ENCODE measurements at places on chromosomes 12 and 14. TPM values are rescaled to one million over a fixed set of nuclear protein-coding genes. Genes with fewer than 3 reads are reported as not detected.

- no peak for DNase-seq
These were observed 16.7 kb downstream of the HRK start for GRCh38 chr12:116864371-116865160.

TMEM52B gene
- 0.62 TPM for total RNA-seq

DNA sequence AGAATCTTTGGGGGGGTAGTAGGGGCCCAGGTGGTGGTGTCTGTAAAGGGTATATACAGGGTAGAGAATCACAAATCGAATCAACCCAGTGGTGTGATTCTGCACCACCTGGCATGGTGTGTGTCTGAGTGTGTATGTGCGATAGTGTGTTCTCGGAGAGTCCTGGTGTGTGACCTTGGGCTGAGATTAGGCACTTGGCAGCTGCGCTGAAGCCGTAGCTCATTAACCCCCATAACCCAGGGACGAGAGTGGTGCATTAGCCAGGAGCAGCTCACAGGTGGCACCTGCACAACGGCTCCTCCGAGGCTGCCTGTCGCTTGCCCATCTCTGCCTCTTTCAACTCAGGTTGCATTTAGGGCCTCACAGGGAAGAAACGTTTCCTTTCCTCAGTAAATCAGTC, 15.6 kb upstream of the TESC start:
- DNase-seq: no peak

GRCh38 chr14:32319368-32320049, 9.6 kb upstream of the AKAP6 start:
- no peak for DNase-seq

GRCh38 chr14:97113339-97113738, 316.2 kb downstream of the VRK1 start:
- DNase-seq: no peak

AHNAK2 gene
- total RNA-seq: 20.6 TPM

DNA sequence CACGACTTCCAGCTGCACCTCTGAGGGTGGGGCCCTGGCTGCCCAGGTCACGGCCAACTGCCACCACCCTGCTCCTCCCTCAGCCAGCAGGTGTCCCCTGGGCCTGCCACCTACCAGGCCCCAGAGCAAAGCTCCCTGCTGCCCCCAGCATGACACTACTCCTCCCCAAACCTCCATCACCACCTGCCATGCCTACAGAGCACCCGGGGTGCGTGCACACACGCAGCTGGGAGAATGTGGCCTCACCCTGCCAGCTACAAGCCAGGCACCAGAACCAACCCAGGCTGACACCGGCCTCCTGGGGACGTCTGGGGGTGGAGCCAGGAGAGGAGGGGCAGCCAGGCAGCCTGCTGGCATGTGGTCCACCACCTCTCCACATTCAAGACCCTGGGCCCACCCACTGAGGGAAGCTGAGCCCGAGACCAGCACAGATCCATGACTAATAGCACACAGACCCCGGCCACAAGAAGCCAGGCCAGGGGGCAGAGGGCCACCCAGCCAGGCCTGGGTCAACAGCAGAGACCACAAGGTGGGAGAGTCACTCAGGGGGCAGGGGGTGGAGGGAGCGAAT, 3.4 kb downstream of the JAG2 start:
- no peak for DNase-seq

DNA sequence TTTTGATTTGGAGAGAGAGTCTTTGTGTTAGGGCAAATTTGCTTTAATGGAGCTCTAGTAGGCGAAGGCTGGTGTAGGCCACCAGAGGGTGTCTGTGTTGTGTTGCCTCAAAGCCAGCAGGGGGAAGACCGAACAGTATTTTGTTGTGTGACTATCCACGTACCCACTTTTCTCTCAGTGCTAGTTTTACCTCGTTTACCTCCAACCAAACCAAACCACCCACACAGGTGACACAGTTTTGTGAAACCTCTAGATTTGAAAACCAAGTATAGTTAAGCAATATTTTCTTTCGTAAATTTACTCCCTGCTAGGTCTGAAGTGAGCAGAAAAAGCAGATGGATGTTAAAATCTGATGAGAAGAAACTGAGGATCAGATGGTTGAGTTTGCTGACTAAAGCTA, 36.3 kb upstream of the NPFF start:
- peak; percentile 9 for DNase-seq

- DNase-seq: no peak
These were observed 248.4 kb upstream of the RTL1 start for GRCh38 chr14:101151927-101152305.

- no peak for DNase-seq
These were observed 64.7 kb upstream of the PTCSC3 start for GRCh38 chr14:36241183-36241582.

DNA sequence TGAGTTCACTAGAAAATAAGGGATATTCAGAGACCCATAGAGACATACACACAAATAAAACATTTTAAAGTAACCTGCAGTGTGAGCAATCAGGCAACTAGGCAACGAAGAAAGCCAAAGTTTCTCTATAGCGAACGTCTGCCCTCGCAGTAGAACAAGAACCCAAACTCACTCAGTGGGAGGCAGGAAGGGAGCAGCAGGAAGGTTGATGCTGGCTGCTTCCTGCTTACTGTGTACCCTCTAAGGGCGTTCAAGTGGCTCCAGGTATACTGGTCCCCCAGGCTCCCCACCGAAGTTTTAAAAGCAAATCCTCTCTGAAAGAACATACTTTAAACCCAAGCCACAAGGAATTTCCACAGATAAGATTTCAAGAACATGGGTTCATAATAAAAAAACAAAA, 249.3 kb downstream of the FOXN3 start:
- DNase-seq: no peak

ACOT4 gene
- 1.7 TPM for total RNA-seq

POTEM gene
- total RNA-seq: not detected

- no peak for DNase-seq
These were observed 9.4 kb upstream of the GPR68 start for GRCh38 chr14:91253795-91254323.

DNA sequence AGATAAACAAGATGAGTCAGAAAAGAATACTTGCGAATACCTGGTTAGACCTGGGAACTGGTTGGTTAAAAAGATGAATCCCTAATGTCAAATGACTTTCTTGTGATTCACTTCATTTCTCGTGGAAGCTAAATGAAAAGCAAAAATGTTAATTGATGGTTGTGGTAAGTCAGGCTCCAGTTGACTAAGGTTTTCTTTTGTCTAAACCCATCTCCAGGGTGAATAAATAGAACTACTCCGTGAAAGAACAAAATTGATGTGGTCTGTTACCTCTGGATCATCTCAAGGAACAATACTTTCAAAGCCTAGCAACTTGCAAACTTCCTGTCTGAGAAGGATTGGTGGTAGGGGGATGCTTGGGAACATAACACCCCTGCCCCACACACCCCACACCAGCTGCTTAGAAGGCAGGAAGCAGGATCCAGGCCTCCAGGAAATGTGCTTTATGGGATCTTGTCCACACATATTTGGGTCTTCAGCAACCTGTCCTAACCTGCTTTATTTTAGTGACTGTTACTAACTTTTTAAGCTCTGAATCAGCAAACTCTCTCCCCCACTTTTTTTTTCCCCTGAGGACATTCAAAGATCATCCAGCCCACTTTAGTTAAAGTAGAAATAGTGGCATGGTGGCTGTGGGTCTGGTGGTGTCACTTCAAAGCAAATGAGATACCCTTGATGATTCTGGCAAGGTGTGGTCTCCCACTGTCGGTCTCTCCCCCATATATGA, 60.4 kb upstream of the PTHLH start:
- no peak for DNase-seq

DNA sequence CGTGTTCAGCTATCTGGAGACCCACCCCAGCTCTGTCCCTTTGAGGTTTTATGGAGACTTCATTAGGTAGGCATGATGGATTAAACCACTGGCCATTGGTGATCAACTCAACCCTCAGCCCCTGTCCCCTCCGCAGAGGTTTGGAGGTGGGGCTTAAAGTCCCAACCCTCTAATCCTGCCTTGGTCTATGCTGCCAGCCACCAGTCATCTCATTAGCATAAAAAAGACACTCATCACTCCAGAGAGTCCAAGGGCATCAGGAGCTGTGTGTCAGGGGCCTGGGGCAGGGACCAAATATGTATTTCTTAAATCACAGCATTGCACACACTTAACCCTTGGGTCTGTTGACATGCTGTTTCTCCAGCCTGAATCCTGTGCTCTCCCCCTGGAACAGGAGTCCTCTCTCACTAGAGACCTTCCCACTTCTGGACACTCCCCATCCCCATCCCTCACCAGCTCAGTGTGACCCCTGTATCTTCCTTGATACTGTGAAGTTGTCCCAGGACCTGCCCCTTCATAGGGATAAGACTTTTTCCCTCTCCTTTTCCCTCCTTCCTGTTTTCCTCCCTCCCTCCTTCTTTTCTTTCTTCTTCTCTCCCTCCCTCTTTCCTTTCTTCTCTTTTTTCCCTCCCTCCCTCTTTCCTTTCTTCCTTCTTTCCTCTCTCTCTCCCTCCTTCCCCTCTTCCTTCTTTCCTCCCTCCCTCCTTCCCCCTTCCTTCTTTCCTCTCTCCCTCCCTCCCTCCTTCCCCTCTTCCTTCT, 54.7 kb upstream of the CLMN start:
- no peak for DNase-seq

DNA sequence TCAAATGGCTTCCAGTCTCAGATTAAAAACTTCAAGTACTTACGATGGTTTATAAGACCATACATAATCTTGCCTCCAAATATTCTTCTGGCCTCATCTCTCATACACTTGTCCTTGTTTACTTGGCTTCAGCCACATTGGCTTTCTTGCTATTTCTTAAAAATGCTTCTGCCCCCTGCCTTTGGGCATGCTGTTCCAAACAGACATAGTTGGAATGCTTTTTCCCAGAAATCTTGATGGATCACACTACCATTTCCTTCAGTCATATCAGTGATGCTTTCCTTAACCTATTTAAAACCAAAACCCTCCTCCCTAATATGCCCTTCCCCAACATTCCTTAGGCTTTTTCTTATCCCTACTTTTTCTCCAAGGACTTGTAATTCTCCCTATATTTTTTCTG, 74.4 kb upstream of the PAWR start:
- DNase-seq: no peak
